ENCODE measurements at places on chromosomes 6 and 20. TPM values are rescaled to one million over a fixed set of nuclear protein-coding genes. Genes with fewer than 3 reads are reported as not detected.

The CNKSR3 gene
- total RNA-seq, result 14.0 TPM

DNA sequence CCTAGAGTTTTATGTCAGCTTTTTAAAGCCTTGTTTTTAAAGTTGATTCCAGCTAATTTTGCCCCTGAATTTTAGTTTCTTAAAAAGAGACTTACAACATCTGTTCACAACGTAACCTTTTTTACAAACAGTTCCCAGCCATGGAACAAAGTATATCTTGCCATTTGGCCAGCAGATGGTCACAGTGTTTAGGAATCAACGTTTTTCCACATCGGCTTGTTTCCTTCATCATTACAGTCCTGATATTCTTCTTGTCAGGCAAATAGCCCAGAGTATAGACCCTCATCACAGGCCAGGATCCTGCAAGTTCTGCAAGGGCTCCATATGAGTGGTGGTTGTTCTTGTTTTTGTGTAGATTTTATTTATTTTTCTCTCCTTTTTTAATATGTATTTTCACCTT is 341.7 kb upstream of the HTR1E start:
- no peaks in the 10 kb centered on the region for H3K36me3 ChIP-seq
- DNase-seq, result peak; percentile 12
- H3K27ac ChIP-seq, result no peak overlapping the region
- no peaks in the 10 kb centered on the region for H3K27me3 ChIP-seq
- no peaks in the 10 kb centered on the region for H3K4me1 ChIP-seq
- H3K4me3 ChIP-seq, result no peak overlapping the region

- no peaks in the 10 kb centered on the region for H3K36me3 ChIP-seq
- no peaks in the 10 kb centered on the region for H3K4me1 ChIP-seq
- no peak overlapping the region for H3K4me3 ChIP-seq
- DNase-seq, result peak; percentile 34
Measured at GRCh38 chr6:33126101-33126714, 50.4 kb downstream of the HLA-DPB1 start.

The LY6G6D gene
- total RNA-seq, result 0.58 TPM
